ENCODE measurements at places on chromosomes 4 and X. TPM values are rescaled to one million over a fixed set of nuclear protein-coding genes. Genes with fewer than 3 reads are reported as not detected.

Gene RBM41
- 5.7 TPM for total RNA-seq

Gene HOPX
- total RNA-seq = 33.6 TPM

Gene GSTCD
- 15.6 TPM for total RNA-seq

Gene NPY1R
- total RNA-seq = not detected

Gene ATP8A1
- 0.45 TPM for total RNA-seq

Gene TMPRSS11D
- total RNA-seq = not detected

Gene TEX13C
- not detected for total RNA-seq

Gene SLC26A1
- not detected for total RNA-seq

Gene GPR34
- total RNA-seq = not detected

Gene FGD1
- total RNA-seq = 10.4 TPM

Gene MAGED2
- 215 TPM for total RNA-seq

Gene FGF13
- not detected for total RNA-seq

Gene SOWAHB
- total RNA-seq = not detected

Gene OCIAD2
- 39.5 TPM for total RNA-seq

Gene TDO2
- 1.0 TPM for total RNA-seq

Gene PCDH18
- total RNA-seq = 73.0 TPM

Gene ARMCX5
- 14.5 TPM for total RNA-seq

Gene H2BW2
- not detected for total RNA-seq

Gene UVSSA
- 5.2 TPM for total RNA-seq

Gene STPG2
- total RNA-seq = not detected

Gene SGMS2
- 43.1 TPM for total RNA-seq

Gene OCIAD1
- 96.8 TPM for total RNA-seq

Gene NSDHL
- 55.8 TPM for total RNA-seq

Gene FOXO4
- total RNA-seq = 2.9 TPM
